Activated CD8-positive, alpha-beta memory T cell treated with anti-CD3 and anti-CD28 coated beads for 4 hours (primary cell): ENCODE measurements at places on chromosomes 5 and 9.

- DNase-seq: no peak
Measured at GRCh38 chr9:113701774-113702755, 174.0 kb upstream of the ZNF618 start.

DNA sequence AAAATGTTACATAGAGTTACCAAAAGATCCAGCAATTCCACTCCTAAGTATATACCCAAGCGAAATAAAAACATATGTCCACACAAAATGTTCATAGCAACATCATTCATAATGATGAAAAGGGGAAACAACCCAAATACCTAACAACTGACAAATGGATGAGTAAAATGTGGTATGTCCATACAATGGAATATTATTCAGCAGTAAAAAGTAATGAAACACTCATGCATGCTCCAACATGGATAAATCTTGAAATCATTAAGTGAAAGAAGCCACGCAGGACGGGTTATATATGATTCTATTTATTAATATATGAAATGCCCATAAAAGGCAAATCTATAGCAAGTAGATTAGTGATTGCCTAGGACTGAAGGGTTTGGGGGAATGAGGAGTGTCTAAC, 6.0 kb downstream of the DENND1A start:
- DNase-seq: no peak

DNA sequence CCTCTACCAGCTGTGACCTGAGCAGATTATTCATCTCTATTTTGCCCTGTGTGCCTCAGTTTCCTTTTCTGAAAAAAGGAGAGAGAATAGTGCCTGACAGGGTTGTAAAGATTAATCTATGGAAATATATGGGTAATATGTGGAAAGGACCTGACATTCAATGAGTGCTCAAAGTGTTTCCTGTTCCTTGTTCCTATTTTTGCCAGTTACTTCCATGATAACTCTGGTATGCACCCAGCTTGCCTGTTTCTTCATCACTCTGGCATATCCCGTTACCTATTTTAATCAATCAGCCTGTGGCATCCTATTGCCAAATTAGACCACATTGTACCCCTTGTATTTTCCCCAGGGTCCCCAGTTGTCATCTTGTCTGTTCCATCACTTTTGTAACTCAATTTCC, 3.6 kb upstream of the ARAP3 start:
- no peak for DNase-seq

GRCh38 chr5:120354126-120354525, 110.0 kb upstream of the PRR16 start:
- no peak for DNase-seq

DNA sequence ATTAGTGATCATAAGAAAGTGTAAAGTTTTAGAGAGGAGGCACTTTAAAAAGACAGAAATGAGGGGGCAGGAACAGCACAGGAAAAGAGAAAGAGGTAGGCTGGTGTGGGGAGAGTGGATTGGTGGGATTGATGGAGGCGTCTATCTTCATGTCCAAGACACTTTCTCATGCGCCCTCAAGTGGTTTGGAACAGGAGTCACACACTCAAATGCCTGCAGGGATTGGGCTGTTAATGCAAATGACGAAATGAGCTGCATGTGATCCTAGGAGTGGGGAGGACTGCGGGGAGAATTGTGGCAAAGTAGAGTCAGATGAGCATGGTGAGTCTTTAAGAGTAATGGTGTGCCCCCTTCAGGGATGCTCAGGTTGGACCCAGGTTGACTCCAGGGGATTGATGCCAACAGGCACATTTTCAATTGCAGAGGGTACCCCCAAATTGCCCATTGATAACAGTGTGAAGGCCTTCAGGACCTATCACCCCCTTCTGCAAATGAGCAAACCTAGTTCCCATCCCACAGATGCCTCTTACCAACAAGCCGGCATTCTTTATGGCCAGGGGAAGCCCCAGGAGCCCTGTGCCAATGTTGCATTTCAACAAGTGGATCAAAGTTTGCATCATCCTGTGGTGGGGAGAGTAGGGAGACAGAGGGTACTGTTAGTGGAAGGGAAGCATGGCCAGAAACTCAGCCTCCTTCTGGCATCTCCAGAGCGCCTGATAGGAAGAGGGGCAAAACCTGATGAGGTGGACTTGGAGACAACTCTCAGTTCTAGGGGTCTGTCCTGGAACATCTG, 5.3 kb downstream of the SLC36A3 start:
- no peak for DNase-seq

GRCh38 chr9:73863924-73864323, 633.2 kb upstream of the RORB start:
- no peak for DNase-seq

DNA sequence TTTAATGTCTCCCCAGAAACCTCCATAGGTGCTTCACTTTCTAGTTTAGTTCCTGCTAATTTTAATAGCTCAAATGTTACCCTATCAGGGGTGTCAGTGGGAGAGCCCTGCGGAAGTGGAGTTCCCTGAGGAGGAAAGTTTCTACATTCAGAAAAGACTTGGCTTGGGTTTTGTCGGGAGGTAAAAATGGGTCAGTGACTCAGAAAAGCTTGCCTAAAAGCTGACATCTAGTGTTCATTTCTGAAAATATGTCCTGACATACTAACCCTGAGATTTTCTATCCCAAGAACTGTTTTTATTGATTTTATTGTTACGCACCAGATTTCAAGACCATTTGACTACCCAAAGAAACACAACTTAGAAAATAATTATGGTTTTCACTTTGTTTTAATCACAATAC, 40.9 kb upstream of the GLDC start:
- no peak for DNase-seq

GRCh38 chr5:176440927-176441706, 7.1 kb upstream of the FAF2 start:
- no peak for DNase-seq
